Left lung (tissue), 14 donors: ENCODE measurements at places on chromosomes 5 and 9. TPM values are rescaled to one million over a fixed set of nuclear protein-coding genes. Genes with fewer than 3 reads are reported as not detected.

The NUTM2G gene
- total RNA-seq, result not detected

The SHLD3 gene
- total RNA-seq, result 3.1 TPM

The DBH gene
- total RNA-seq, result 0.08 TPM

The ABLIM3 gene
- 35.3 TPM for total RNA-seq

The ACER2 gene
- total RNA-seq, result 3.5 TPM

The SLU7 gene
- total RNA-seq, result 36.1 TPM

The KCNIP1 gene
- total RNA-seq, result 0.52 TPM

The TTLL11 gene
- 5.4 TPM for total RNA-seq

The SLC6A3 gene
- total RNA-seq, result 0.10 TPM

The ADRA1B gene
- 1.5 TPM for total RNA-seq

The PCDHA12 gene
- total RNA-seq, result 7.4 TPM

The SERINC5 gene
- 80.7 TPM for total RNA-seq

The C5orf58 gene
- not detected for total RNA-seq

The ANKRD20A1 gene
- 1.0 TPM for total RNA-seq

The ORM2 gene
- total RNA-seq, result 29.9 TPM

The BTNL3 gene
- total RNA-seq, result not detected

The NR4A3 gene
- total RNA-seq, result 4.9 TPM

The TAF11L5 gene
- not detected for total RNA-seq

The CCDC187 gene
- total RNA-seq, result 0.47 TPM

The UNC13B gene
- total RNA-seq, result 92.3 TPM
